ENCODE measurements at places on chromosomes 4 and X.

- DNase-seq: no peak
Measured at GRCh38 chrX:86028681-86029080, 18.7 kb downstream of the CHM start.

GRCh38 chrX:1316527-1316926, 20.1 kb upstream of the IL3RA start:
- DNase-seq: no peak

- no peak for DNase-seq
Measured at GRCh38 chr4:102263024-102263787, 82.1 kb downstream of the SLC39A8 start.

- DNase-seq: no peak
Measured at GRCh38 chrX:48715072-48715471, 18.5 kb downstream of the SUV39H1 start.

DNA sequence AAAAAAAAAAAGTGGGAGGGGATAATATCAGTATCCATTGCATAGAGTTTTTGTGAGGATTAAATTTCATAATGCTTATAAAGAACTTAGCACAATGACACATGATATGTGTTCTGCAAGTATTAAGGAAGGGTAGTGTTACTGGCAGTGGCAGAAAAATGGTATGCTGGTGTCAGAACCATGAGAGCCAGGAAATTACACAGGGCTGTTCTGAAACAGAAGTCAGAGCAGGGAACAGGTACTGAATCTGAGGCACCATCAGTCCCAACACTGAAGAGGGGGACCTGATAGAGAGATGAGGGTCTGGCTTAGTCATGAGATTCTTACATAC, 601.1 kb upstream of the GRIA3 start:
- DNase-seq: no peak

DNA sequence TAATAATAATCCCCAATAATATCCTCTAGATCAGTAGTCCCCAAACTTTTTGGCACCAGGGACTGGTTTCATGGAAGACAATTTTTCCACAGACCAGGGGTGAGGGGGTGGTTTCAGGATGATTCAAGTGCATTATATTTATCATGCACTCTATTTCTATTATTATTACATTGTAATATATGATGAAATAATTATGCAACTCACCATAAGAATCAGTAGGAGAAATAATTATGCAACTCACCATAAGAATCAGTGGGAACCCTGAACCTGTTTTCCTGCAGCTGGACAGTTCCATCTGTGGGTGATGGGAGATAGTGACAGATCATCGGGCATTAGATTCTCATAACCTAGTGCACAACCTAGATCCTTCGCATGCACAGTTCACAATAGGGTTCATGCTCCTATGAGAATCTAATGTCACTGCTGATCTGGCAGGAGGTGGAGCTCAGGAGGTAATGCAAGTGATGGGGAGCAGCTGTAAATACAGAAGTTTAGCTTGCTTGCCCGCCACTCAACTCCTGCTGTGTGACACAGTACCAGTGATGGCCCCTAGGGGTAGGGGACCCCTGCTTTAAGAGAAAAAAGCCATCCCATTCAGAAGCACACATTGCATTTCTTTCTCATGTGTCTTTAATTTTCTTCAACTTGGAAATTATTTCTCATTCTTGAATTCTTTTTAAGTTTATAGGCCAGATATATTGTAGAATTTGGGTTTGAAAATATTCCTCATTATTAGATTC, 16.0 kb upstream of the SH3RF1 start:
- DNase-seq: no peak

DNA sequence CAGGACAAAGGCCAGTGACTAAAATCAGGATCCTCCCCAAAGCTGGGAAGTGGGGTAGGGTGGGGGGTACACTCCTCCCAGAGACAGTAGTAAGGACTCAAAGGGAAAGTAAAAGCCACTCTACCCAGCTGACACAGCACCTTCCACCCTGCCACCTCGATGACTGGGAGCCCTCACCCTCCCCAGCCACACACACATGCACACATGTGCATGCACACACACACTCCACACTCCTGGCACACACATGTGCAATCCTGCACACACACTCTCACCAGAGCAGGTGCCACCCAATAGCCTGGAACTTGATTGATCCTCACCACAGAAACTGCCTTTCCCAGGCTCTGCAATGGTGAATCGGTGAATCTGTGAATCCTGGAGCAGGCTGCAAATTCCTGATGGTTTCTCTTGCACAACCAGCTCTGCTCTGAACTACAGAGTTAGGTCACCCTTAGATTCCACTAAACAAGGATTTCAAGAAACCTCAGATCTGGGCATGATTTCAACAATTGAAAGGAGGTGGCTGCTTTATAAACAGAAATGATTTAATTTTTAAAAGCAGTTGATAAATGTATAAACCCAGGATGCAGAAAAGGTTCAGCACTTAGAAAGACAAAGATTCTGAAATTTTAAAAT, 21.5 kb downstream of the AMOT start:
- DNase-seq: no peak

DNA sequence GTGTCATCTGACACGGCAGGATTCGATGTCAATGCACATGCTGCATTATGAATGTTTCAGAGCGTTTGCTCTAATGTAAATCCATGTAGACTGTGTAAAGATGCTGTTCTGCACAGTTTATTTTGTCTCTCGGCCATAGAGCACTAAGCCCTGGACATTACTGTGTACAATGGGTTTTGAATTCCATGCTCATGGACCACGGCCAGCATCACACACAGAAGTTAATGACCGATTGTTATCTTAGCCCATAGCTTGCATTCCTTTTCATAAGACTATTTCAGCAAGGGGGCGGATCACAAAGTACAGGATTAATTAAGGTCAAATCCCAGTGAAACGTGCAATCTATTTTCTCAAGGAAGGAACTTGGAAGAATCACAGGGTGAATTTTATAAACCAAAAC, 286.1 kb upstream of the TENM3 start:
- DNase-seq: no peak

DNA sequence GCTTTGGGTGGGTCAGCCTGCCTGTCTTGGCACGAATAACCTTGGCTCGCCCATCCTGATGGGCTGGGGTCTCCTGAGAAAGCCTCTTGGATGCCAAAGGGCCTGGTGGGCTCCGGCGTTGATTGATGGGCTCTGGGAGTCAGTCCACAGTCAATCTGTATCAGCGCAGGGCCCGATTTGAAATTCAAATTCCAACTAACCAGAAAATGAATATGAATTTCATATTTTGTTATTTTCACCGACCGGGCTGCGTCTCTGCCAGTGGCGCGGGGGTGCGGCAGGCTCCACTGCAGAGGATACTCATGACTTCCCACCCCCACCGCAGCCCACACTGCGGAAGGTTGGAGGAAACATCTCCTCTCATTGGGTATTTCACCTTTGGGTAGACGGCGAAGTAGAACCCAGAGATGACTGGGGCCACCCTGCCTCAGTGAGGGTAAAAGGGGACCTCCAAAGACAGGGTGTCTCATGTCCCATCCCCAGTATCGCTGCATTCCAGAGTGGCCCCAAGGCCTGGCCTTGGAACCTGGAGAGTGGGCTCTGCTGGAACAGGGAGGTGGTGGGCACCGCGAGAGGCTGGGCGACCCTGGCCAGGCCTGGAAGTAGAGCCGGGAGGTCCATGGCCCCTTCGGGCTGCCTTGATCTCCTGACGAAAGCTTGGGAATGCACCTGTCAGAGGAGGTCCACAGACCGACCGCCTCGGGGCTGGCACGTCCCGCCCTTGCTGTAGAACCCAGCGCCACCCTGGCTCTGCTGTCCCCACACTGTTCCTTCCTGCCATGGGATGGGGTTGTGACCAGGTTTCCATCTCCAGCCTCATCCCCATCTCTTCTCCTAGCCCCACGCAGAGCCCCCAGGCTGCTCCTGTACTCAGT, 54.8 kb upstream of the SORCS2 start:
- no peak for DNase-seq

- DNase-seq: no peak
Measured at GRCh38 chr4:172096786-172097185, 283.6 kb downstream of the GALNTL6 start.

GRCh38 chr4:152385551-152385950, 150.3 kb downstream of the FBXW7 start:
- no peak for DNase-seq

DNA sequence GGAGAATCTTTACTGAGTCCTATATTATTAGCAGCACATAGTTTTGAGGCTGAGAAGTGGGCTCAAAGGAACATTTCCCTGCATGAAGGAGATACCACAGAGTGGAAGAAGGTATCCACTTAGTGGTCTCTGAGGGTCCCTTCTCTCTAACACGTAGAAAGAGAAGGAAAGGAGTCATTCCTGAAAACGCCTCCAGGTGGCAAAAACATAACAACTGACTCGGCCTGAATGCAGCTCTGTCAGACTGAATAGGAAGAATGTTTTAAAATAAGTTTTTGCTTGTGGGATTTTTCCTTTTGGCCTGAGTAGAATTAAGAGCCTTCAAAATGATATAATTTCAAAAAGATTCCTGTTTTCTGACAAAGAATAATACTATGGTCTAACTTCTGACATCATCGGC, 23.3 kb downstream of the RPGR start:
- no peak for DNase-seq

GRCh38 chr4:75916091-75916661, 13.9 kb upstream of the PPEF2 start:
- no peak for DNase-seq

- no peak for DNase-seq
Measured at GRCh38 chr4:100244347-100244746, 54.1 kb upstream of the DDIT4L start.

GRCh38 chrX:100615005-100615404, 21.6 kb downstream of the TSPAN6 start:
- DNase-seq: no peak

DNA sequence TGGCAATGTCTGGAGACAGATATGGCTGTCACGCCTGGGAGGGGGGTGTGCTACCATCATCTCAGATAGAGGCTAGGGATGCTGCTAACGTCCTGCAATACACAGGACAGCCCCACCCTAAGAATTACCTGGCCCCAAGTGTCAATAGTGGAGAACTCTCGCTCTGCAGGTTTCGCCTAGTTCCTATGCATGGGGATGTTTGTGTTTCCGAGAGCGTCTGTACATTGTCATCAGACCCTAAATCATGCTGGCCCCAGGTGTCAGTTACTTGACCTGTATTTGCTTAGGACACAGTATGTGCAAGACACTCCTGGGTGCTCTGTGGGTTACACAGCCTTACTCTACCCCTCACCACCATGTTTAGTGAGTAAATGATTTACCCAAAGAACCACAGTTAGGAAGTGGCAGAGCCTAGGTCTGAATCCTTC, 90.8 kb downstream of the AFF1 start:
- DNase-seq: no peak

DNA sequence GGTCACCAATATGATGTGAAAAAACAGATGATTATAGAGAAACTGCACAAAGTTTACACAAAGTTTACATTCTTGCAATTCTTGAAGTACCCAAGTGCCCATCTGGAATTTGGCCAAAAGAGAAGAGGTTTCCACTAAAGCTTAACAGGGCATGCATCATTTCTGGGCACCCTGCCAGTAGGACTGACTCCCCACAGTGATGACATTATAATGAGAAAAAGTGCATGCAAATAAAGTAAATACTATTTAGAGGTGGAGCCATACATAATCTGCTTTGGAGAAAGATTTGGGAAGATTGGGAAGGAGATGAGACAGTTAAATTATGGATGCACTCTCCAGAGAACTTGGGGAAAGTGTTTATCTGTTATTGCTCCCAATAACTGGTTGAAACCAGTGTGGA, 93.7 kb upstream of the TRPC3 start:
- no peak for DNase-seq

DNA sequence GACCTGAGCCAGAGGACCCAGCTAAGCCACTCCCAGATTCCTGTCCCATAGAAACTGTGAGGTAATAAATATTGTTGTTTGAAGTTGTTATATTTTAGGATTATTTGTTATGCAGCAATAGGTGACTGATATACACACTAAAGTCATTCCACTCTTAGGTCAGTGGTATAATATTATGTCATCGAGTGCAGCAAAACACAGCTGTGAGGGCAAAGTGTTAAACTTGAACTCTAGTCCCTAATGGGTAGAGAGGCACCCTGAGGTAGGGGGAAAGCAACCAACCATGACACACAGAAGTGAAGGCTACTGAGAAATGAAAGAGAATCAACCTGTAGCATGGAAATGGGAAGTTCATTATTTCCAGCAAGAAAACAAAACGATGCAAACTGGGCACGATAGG, 66.6 kb downstream of the ATXN3L start:
- no peak for DNase-seq

DNA sequence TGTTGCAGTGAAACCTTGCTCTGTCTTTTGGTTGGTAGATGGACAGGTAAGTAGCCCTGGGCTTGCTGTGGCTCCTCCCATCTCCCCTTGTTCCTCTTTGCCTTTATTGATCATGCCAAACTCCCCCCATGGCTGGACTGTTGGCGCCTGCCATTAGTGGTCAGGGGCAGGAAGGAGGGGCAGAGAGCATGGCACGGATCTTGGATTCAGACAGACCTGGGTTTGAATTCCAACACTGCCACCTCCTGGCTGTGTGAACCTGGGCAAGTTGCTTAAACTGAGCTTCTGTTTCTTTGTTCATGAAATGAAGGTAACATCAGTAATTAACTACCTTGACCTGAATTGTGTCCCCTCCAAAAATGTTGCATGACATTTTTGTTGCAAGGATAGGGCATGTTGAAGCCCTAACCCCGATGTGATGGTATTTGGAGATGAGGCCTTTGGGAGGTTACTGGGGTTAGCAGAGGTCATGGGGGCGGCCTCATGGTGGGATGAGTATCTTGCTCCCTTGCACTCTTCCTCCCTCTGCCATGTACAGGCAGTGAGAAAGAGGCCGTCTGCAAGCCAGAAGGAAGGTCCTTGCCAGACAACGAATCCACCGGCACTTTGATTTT, 6.0 kb downstream of the SLC2A9 start:
- no peak for DNase-seq

DNA sequence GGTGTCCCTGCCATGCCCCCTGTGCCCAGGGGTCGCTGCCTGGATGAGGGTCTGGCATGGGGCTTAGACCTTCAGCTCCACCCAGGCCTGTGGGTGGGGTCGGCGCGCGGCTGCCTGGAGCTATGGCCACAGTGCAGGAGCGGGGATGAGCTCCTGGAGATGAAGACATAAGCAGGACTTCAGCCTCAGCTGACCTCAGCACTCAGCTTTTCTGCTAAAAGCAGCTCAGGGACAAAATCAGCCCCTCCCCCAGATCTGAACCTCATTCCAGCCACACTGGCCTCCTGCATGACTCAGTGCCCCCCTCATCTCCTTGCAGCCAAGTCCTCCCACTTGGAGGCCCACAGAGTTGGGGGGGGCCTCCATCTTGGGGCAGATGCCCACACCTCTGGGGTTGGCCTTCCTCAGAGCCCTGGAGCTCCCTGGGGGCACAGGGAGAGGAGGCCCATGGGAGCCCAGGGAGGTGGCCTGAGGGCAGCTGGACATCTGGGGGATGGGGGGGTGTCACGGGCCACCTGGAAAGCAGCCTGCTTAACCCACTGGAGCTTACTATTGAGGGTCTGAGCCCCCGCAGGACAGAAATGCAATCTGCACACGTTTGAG, 19.4 kb upstream of the CPLX1 start:
- no peak for DNase-seq

GRCh38 chr4:23268072-23268771, 575.5 kb downstream of the GBA3 start:
- DNase-seq: no peak

GRCh38 chr4:101218346-101218745, 129.0 kb downstream of the PPP3CA start:
- no peak for DNase-seq

All from stimulated activated CD4-positive, alpha-beta T cell treated with anti-CD3 and anti-CD28 coated beads, Interleukin-15, amount 100 ng/mL, for 1 hour (primary cell).